Stimulated activated CD8-positive, alpha-beta memory T cell treated with anti-CD3 and anti-CD28 coated beads, Interleukin-4, amount 100 ng/mL, for 1 hour (primary cell): ENCODE measurements at places on chromosomes 1 and 21.

DNA sequence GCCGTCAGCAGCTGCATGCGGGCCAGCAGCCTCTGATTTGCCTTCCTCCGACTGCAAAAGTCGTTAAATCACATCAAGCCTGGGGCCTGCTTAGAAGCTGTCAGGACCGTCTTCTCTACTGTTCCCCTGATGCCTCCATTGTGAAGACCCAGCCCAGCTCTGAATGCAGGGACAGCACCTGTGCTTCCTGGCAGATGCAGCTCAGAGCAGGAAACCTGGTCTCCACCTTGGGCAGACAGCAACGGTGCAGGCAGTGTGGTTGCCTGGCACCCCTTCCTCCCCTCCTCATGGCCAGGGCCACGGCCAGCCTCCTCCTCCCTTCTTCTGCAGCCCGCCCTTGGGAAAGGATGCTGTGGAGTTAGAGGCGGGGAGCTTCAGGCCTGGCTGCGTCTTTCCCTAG is 92.3 kb upstream of the COL6A1 start:
- DNase-seq = no peak

DNA sequence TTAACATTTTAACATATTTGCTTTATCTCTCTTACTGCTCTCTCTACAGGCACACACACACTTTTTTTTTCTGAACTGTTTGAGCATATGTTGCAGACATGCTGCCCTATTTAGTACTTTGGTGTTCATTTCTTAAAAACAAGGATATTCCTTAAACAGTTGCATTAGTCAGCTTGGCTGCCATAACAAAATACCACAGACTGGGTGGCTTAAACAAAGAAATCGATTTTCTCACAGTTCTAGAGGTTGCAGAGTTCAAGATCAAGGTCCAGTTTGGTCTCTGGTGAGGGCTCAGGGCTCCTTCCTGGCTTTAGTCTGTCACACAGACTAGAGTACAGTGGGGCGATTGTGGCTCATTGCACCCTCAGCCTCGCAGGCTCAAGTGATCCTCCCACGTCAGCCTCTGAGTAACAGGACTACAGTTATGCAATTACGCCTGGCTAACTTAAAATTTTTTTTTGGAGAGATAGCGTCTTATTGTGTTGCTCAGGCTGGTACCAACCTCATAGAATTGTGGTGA is 46.7 kb downstream of the RPRD2 start:
- DNase-seq = no peak

DNA sequence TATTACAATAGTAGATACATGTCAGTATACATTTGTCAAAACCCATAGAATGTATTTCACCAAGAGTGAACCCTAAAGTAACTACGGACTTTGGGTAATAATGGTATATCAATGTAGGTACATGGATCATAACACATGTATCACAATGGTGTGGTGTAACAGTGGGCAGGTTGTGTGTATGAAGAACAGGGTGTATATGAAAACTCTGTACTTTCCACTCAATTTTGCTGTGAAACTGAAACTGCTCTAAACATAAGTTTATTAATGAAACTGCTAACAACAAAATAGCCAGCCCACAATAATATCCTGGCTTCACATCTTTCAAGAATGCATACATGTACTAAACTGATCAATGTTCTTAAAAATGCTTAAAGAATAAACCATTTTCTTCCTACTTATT is 90.2 kb downstream of the RUSC1 start:
- DNase-seq = no peak

DNA sequence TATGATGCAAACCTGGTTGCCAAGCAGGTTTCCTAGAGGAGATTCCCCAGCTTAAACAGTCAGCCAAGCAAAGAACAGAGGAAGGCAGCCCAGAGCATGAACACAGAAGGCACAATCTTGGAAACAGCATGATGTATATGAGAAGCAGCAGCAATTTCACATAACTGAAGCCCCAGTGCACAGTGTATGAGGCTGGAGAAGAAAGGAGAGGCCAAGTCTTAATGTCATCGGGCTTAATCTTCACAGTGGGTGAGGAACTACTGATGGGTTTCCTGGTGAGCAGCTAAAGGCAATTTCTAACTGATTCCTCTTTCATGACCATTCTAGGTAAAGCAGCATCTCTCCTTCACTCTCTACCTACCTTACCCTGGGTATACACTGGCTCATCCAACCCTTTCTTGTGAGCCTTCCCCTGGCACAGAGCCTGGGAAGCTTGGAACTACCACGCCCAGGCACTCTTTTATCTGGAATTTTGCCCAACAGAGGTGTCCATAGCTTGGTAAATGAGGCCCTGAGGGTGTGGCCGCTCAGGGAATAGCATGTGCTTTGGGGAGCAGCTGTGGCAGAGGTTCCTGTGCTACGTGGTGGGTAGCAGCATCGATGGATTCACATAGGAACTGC is 22.0 kb downstream of the FYB2 start:
- no peak for DNase-seq

DNA sequence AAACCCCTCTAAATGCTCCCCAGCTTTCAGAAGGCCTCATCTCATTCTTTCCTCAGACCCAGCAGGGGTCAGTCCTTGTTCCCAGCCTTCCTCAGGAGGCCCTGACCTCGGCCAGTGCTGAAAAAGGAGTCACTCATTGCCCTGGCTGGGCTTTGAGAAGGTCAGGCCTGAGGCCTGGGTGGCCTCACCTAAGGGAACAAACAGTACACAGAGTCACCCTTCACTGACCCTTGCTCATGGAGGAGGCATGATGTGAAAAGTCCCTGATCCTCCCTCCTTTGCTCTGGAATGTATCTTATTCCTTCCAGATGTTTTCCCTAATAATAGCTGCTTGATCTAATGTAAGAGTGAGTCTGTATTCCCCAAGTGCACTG is 117.7 kb upstream of the SLC44A3 start:
- no peak for DNase-seq

- DNase-seq = no peak
These were observed 14.0 kb upstream of the FAAP20 start for GRCh38 chr1:2208309-2209239.

DNA sequence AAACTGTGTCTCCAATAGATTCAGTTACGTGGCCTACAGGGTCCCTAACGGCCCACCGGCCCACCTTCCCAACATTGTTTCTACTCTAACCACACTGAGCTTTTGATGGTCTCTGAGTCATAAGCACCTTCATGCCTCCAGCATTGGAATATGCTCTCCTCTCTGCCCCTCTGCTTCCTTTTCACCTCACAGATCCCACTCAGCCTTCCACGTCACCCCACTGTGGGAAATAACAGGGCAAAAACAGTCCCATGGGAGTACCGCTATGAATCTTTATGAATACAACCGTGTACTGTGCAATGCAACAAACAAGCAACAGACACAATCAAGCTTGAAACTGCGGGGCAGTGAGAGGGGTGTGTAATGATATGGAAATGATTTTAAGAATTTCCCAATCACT is 5.3 kb upstream of the SARS1 start:
- no peak for DNase-seq

DNA sequence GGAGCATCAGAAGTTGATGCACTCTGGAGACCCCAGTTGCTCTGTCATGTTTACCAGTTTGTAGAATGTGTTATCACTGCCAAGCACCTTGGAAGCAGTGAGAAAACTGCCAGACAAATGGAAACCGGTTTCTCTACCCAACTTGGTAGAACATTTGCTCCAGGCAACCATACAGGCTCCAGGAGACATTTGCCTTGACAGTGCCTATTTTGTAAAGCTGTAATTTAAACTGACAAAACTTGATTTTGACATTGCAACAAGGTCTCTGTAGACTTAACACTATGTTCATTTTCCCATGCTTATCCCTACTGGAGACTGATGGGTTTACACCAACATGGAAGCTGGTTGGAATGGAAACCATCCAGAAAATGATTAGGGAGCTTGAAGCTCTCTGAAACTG is 97.6 kb downstream of the ROR1 start:
- DNase-seq = no peak

- DNase-seq = no peak
These were observed 79.2 kb upstream of the ARHGEF16 start for GRCh38 chr1:3375245-3375644.

DNA sequence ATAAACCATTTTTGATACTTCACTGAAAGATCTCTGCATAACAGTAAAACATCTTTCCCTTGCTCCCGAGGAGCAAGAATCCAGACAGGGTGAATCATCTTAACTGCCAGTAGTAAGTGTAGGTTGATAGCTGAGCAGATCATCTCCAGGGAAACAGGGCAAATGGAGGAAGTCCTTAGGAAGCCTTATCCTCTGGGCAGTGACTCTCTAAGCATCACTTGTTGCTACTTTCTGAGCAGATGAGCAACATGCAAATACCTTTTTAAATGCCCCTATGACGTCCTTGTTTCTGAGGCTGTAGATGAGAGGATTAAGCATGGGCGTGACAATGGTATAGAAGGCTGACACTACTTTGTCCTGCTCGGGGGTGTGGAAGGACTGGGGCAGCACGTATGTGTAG is 8.9 kb downstream of the OR2T11 start:
- no peak for DNase-seq

DNA sequence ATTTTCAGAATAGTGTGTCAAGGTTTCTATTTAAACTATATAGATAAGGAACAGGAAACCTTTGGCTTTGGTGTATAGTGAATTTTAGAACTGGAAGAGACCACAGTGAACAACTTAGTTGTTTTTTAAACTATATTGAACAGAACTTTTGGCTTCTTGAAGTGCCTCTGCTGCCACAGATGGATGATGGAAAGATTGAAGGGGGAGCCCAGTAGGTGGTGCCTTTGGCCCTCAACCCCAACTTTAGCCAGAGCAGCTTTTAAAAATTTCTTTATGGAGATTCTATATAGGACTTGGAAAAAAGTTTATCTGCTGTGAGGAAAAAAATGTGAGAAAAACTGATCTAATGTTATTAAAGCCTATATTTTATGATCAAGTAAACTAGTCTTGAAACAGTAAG is 50.2 kb downstream of the SWT1 start:
- DNase-seq = no peak

DNA sequence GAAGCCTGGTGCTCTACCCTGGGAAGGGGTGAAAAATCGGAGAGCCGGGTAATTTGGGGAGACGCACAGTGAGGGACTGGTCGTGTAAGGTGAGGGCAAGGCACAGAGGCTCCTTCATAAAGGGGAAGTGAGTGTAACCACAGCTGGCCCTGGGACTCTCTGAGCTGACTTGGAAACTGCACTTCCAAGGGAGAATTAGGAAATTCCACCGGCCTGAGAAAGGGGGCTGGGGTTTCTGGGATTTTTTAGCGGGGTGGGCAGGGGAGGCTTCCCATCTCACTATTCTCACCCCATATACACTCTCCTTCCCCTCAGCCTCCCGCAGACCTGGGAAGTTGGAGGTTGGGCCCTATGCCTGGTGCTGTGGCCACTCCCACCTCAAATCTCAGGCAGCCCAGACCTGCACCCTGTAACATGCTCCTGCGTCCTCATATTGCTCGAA is 88.3 kb upstream of the IPO9 start:
- DNase-seq = no peak

- no peak for DNase-seq
These were observed 81.1 kb downstream of the TENT5C start for GRCh38 chr1:117686907-117687306.

GRCh38 chr1:211616231-211616964 is 37.4 kb upstream of the SLC30A1 start:
- DNase-seq = no peak

GRCh38 chr1:168664069-168664834 is 64.8 kb downstream of the DPT start:
- DNase-seq = no peak

DNA sequence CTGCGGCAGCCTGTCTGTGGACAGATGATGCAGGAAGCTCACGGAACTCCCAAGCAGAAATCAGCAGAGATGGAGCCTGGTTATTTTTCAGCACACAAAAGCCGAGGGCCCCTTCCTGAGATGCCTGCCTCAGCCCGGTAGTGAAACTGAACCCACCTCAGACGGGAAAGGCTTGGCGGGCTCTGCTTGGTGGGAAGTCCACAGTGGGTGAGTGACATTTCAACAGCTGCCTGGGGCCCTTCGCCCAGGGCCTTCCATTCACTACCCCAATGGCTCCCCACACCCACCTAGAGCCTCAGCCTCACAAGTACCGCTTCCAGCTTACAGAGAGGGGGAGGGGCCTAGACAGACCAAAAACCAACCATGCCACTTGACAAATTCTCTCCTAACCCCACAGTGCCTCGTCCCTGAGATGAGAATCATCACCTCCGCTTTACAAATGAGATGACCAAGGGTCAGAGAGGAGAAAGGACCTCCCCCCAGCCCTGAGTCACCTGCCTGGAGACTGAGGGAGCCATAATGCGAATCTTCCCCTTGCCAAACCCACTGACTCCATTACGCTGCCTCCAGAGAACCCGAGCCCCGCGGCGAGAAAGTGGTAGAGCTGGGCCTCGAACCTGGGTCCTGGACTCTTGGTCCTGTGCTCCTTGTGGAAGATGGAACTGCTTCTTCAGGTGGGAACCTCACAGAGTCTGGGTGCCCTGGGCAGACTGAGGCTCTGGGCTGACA is 3.4 kb upstream of the ECE1 start:
- peak; percentile 29 for DNase-seq

- no peak for DNase-seq
These were observed 247.7 kb downstream of the PRDM2 start for GRCh38 chr1:13947658-13948057.

DNA sequence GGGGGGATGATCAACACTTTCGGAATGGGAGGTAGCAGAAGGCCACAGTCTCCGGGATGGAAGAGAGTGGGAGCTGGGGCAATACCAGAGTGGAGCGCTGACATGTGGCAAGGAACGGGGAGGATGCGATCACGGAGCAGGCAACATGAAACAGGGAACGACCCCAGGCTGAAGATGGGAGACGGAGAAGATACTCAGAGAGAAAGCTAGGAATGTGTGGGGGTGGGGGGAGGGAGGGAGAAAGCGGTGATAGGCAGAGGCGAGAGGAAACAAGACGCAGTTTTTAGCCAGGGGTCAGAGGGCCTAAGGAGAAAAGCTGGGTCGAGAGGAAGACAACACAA is 577 bp downstream of the RAB3GAP2 start:
- DNase-seq = no peak

GRCh38 chr1:184513421-184513820 is 126.6 kb downstream of the C1orf21 start:
- DNase-seq = no peak

DNA sequence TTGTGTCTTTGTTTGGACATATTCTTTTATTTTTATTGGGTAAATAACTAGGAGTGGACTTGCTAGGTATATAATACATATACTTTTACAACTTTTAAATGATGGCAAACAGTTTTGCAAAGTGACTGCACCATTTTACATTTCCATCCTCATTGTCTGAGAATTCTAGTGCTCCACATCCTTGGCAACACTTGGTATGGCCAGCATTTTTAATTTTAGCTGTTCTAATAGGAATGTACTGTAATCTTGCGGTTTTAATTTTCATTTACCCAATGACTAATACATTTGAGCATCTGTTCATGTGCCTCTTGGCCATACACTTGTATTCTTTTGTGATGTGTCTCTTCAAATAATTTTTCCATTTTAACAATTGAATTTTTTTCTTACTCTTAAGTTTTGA is 37.0 kb upstream of the ATP6V1G3 start:
- no peak for DNase-seq

GRCh38 chr21:31298618-31299269 is 45.3 kb downstream of the TIAM1 start:
- DNase-seq = no peak

DNA sequence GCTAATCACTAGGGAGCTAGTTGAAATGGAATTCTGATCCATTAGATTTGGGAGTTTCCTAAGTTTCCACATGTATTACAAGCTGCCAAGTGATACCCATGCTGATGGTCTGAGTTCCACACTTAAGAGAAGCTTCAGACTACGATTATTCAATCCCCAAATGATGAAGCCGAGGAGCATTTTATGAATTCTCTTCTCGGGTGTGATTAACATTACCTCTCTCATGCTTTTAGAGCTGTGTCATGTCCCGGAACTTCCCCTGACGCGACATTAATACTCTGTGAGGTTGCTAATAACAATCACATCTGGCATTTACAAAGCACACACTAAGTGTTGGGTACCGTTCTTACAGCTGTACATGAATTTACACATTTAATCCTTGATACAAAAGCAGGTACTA is 63.0 kb downstream of the KCNJ15 start:
- DNase-seq = no peak
